ENCODE measurements at places on chromosomes 4 and X.

GRCh38 chrX:30027636-30028035, 187.7 kb upstream of the MAGEB2 start:
- DNase-seq, result no peak

- DNase-seq, result no peak
These were observed 55.8 kb downstream of the EMCN start for GRCh38 chr4:100461807-100462605.

DNA sequence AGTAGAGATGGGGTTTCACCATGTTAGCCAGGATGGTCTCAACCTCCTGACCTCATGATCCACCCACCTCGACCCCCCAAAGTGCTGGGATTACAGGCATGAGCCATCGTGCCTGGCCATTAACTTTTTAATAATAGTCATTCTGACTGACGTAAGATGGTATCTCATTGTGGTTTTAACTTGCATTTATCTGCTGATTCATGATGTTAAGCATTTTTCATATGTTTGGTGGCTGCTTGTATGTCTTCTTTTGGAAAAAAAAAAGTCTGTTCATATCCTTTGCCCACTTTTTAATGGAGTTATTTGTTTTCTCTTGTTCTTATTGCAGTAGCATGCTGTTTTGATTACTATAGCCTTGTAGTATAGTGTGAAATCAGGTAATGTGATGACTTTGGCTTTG, 45.8 kb downstream of the ANXA10 start:
- no peak for DNase-seq

GRCh38 chrX:123173833-123174232, 10.2 kb upstream of the GRIA3 start:
- DNase-seq, result peak; percentile 68

DNA sequence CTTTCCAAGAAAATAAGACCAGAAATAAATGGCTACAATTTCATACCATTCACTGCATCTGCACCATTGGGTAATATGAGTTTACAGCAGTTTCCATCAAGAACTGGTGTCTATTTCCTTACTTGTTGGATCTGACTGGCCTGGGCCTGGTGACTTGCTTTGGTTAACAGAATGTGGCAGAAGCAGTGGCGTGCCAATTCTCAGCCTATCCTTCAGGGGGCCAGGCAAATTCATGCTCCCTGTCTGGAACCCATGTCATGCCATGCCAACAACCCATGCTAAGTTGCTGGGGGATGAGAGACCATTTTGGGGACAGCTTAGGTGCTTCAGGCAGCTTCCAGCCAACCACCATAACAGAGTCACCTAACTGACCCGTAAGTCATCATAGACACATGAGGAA, 656.7 kb downstream of the SPOCK3 start:
- no peak for DNase-seq

Data from NCI-H82 (cell line).